Keratinocyte (primary cell): ENCODE measurements at places on chromosomes 6 and 20.

- no peaks in the 10 kb centered on the region for H3K4me1 ChIP-seq
- H3K27ac ChIP-seq, result no peak overlapping the region
Measured at GRCh38 chr6:147005499-147005898, 198.7 kb upstream of the STXBP5 start.

- no peak for DNase-seq
- H3K27me3 ChIP-seq, result no peaks in the 10 kb centered on the region
- no peak overlapping the region for H3K4me3 ChIP-seq
- H3K36me3 ChIP-seq, result no peaks in the 10 kb centered on the region
- no peak overlapping the region for H3K27ac ChIP-seq
Measured at GRCh38 chr6:125844989-125845388, 54.2 kb downstream of the NCOA7 start.

DNA sequence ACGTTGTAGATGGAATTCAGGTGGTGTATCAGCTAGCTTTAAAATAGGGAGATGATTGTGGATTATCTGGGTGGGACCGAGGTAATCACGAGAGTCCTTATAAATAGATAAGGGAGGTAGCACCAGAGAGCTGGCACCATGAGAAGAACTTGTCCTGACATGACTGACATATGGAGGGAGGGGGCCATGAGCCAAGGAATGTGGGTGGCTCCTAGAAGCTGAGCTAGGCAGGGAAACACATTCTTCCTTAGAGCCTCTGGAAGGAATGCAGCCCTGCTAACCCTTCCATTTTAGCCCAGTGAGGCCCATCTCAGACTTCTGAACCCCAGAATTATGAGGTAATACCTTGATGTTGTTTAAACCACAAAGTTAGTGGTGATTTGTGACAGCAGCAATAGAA is 321.1 kb upstream of the SULF2 start:
- DNase-seq, result no peak
- H3K4me1 ChIP-seq, result no peaks in the 10 kb centered on the region
- H3K36me3 ChIP-seq, result no peaks in the 10 kb centered on the region

- no peaks in the 10 kb centered on the region for H3K36me3 ChIP-seq
- DNase-seq, result no peak
- H3K27ac ChIP-seq, result no peak overlapping the region
- no peak overlapping the region for H3K4me3 ChIP-seq
- no peaks in the 10 kb centered on the region for H3K27me3 ChIP-seq
Measured at GRCh38 chr6:139736325-139736906, 362.0 kb upstream of the CITED2 start.

DNA sequence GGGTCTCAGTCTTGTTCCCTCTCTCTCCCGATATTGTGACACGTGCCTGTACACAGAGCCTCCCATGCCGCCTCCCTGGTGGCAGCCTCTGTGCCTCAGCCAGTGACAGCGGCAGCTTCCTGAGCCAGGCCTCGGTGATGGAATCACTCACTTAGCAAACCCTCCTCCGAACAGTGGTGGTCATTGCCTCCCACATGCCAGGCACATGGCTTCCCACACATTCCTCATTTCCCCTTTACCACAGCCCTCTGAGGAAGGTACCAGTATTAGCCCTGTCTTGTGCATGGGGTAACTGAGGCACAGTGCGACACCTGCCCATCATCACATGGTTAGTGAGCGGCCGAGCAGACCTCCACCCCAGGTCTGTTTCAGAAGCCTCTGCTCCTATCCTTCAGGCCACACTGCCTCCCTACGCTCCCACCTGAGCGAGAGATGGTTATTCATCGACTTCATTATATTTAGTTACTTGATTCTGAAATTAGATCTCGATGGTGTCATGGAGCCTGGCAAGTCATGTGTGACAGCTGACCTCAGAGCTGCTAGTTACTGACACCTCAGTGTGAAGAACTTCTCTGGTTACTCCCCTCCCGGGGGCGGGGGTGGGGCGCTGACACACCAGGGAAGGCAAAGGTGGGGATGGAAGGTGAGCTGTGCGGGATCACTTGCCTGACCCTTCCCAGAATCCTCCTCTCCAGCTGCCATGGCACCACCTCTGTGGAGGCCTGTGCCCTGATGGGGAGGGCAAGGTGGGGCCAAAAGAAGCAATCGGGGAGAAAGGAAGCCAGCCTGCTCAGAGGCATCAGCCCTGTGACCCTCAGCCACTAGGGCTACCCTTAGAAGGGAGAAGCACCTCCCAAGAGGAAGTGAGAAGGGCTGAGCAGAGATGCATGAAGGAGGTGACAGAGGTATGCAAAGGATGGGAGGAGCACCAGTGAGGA is 17.9 kb downstream of the MDGA1 start:
- no peak for DNase-seq
- H3K36me3 ChIP-seq, result no peaks in the 10 kb centered on the region
- H3K27me3 ChIP-seq, result peaks cover 7% of the 10 kb centered on the region
- no peak overlapping the region for H3K4me3 ChIP-seq
- no peak overlapping the region for H3K27ac ChIP-seq

- DNase-seq, result no peak
- no peaks in the 10 kb centered on the region for H3K36me3 ChIP-seq
- no peak overlapping the region for H3K4me3 ChIP-seq
- no peaks in the 10 kb centered on the region for H3K4me1 ChIP-seq
- no peak overlapping the region for H3K27ac ChIP-seq
Measured at GRCh38 chr6:70282312-70282918, 20.5 kb downstream of the COL9A1 start.

- DNase-seq, result no peak
- no peaks in the 10 kb centered on the region for H3K36me3 ChIP-seq
- peaks cover 11% of the 10 kb centered on the region for H3K27me3 ChIP-seq
- H3K27ac ChIP-seq, result no peak overlapping the region
- peaks cover 1% of the 10 kb centered on the region for H3K4me1 ChIP-seq
Measured at GRCh38 chr6:39298061-39298460, 16.2 kb downstream of the KCNK17 start.
